ENCODE measurements at places on chromosomes 2 and 18. TPM values are rescaled to one million over a fixed set of nuclear protein-coding genes. Genes with fewer than 3 reads are reported as not detected.

The TUBA3E gene
- total RNA-seq: not detected

The CYP26B1 gene
- total RNA-seq: 1.8 TPM

The CD8B gene
- total RNA-seq: not detected

DNA sequence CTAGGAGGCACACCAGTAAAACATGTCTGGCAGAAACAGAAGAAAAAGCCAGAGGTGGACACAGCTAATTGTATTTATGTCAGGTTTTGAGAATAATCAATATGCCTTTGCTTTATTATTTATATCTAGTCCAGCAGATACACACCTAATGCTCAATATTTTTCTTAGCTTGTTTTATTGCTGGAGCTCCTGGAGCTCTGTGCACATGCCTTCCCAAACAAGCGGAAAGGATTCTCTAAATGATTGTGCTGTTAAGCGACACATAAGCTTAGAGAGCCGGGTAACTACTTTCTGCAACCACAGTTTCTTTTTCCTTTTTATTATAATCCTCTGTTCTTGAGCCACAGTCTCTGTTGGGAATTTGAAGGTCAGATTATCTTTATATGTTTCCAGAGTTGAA lies 177.3 kb upstream of the ST6GAL2 start:
- DNase-seq: no peak

The ABCA12 gene
- not detected for total RNA-seq

- DNase-seq: no peak
Observed at GRCh38 chr18:58192519-58192918, 148.5 kb downstream of the NEDD4L start.

Measured in SK-MEL-5 (cell line).